ENCODE measurements at places on chromosomes 12 and 14. TPM values are rescaled to one million over a fixed set of nuclear protein-coding genes. Genes with fewer than 3 reads are reported as not detected.

The RIC8B gene
- 18.0 TPM for total RNA-seq

The RND1 gene
- total RNA-seq, result 1.0 TPM

The PPFIA2 gene
- 9.4 TPM for total RNA-seq

The LALBA gene
- not detected for total RNA-seq

The XRCC3 gene
- 6.3 TPM for total RNA-seq

The MSRB3 gene
- total RNA-seq, result 35.9 TPM

The TTLL5 gene
- 37.2 TPM for total RNA-seq
